ENCODE measurements at places on chromosomes 3 and 15. TPM values are rescaled to one million over a fixed set of nuclear protein-coding genes. Genes with fewer than 3 reads are reported as not detected.

Gene SIDT1
- not detected for total RNA-seq

DNA sequence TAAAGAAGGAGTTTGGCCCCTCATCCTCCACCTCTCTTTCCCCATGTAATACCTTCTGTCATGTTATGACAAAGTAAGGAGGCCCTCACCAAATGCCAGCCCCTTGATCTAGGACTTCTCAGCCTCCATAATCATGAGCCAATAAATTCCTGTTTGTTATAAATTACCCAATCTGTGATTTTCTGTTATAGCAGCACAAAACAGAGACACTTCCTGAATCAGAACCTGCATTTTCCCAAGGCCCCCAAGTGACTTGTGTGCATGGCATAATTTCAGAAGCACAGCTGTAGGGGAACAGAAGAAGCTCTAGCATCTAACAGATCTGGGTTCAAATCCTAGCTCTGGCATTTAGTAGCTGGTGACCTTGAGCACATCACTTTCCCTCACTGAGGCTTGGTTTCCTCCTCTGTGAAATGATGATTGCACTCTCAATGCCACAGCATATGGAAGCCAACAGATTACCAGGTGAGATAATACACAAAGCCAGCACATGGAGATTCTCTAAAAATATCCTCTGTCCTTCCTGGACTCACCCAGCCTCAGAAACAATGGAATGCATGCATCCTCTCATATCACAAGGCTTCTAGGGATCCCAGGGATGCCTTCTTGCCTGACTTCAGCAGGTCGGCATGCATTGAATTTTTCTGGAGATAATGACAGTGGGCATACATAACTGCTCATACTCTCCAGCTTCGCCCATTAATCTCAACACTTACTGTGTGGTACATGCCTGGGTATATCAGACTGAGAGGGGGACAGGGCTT lies 26.3 kb downstream of the TLNRD1 start:
- DNase-seq, result peak; percentile 12
- peaks cover 16% of the 10 kb centered on the region for H3K4me1 ChIP-seq
- H3K27ac ChIP-seq, result no peak overlapping the region
- H3K4me3 ChIP-seq, result no peak overlapping the region
- no peaks in the 10 kb centered on the region for H3K27me3 ChIP-seq

Gene TRIM42
- total RNA-seq, result not detected

GRCh38 chr3:9549600-9549999 lies 4.0 kb downstream of the LHFPL4 start:
- H3K27ac ChIP-seq, result no peak overlapping the region
- H3K36me3 ChIP-seq, result no peaks in the 10 kb centered on the region
- H3K4me1 ChIP-seq, result no peaks in the 10 kb centered on the region
- peaks cover 16% of the 10 kb centered on the region for H3K27me3 ChIP-seq

- H3K4me3 ChIP-seq, result no peak overlapping the region
- H3K27me3 ChIP-seq, result no peaks in the 10 kb centered on the region
- no peaks in the 10 kb centered on the region for H3K4me1 ChIP-seq
- no peak overlapping the region for H3K27ac ChIP-seq
Observed at GRCh38 chr3:145698250-145698649, 462.7 kb downstream of the PLOD2 start.

GRCh38 chr15:36284911-36285310 lies 294.5 kb upstream of the CDIN1 start:
- DNase-seq, result no peak
- H3K27me3 ChIP-seq, result no peaks in the 10 kb centered on the region

Gene BNIP2
- 73.1 TPM for total RNA-seq

GRCh38 chr15:28014623-28015200 lies 84.4 kb downstream of the OCA2 start:
- H3K27ac ChIP-seq, result no peak overlapping the region
- H3K27me3 ChIP-seq, result no peaks in the 10 kb centered on the region
- H3K36me3 ChIP-seq, result no peaks in the 10 kb centered on the region
- H3K4me3 ChIP-seq, result no peak overlapping the region

GRCh38 chr3:87318617-87319021 lies 42.2 kb upstream of the POU1F1 start:
- H3K36me3 ChIP-seq, result no peaks in the 10 kb centered on the region
- no peaks in the 10 kb centered on the region for H3K27me3 ChIP-seq

- no peak overlapping the region for H3K4me3 ChIP-seq
- H3K36me3 ChIP-seq, result no peaks in the 10 kb centered on the region
- DNase-seq, result no peak
- no peaks in the 10 kb centered on the region for H3K27me3 ChIP-seq
- H3K4me1 ChIP-seq, result no peaks in the 10 kb centered on the region
Observed at GRCh38 chr3:43910750-43911149, 220.0 kb downstream of the ABHD5 start.

- H3K36me3 ChIP-seq, result peaks cover 12% of the 10 kb centered on the region
- no peaks in the 10 kb centered on the region for H3K27me3 ChIP-seq
- no peak overlapping the region for H3K4me3 ChIP-seq
- no peak overlapping the region for H3K27ac ChIP-seq
Observed at GRCh38 chr3:112531358-112531781, 30.4 kb downstream of the ATG3 start.

GRCh38 chr3:156957715-156958114 lies 131.6 kb downstream of the LEKR1 start:
- no peaks in the 10 kb centered on the region for H3K4me1 ChIP-seq
- DNase-seq, result no peak
- no peaks in the 10 kb centered on the region for H3K27me3 ChIP-seq
- no peak overlapping the region for H3K4me3 ChIP-seq

DNA sequence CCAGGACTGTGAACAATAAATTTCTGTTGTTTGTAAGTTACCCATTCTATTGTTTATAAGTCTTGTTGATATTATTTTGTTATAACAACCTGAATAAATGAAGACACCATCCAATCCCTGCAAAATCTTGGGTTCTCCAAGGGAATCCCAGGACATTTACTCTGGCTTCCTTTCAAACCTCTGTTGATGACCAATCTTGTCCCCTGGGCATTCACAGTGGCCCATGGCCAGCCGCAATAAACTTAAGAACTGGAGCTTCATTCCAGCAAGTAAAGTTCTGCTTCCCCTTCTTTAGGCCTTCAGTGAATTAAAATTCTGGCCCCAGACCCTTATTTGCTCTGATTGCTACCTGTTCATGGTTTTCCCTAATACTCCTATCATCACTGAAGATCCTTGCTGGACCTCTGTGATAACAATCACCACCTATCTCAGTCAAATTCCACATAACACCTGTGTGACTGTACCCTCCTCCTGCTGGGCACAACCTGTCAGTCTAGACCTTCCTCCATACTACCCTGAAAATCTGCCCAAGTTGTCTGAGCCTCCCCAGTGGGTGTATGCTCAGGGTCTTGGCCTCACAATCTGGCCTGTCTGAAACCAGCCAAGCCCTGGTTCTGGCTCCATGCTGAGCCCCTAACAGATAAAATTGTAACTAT lies 153.1 kb downstream of the SEMA6D start:
- H3K27me3 ChIP-seq, result no peaks in the 10 kb centered on the region
- H3K4me3 ChIP-seq, result no peak overlapping the region
- no peak for DNase-seq
- peak overlapping the region; percentile 41 for H3K27ac ChIP-seq
- no peaks in the 10 kb centered on the region for H3K36me3 ChIP-seq
- peaks cover 9% of the 10 kb centered on the region for H3K4me1 ChIP-seq

GRCh38 chr15:88029696-88030095 lies 226.8 kb downstream of the NTRK3 start:
- no peak overlapping the region for H3K4me3 ChIP-seq
- H3K4me1 ChIP-seq, result peaks cover 5% of the 10 kb centered on the region
- DNase-seq, result peak; percentile 5
- no peak overlapping the region for H3K27ac ChIP-seq
- no peaks in the 10 kb centered on the region for H3K36me3 ChIP-seq

- peaks cover 28% of the 10 kb centered on the region for H3K4me1 ChIP-seq
- H3K27ac ChIP-seq, result peak overlapping the region; percentile 39
- no peaks in the 10 kb centered on the region for H3K36me3 ChIP-seq
- H3K27me3 ChIP-seq, result no peaks in the 10 kb centered on the region
Observed at GRCh38 chr3:25448750-25449692, 21.0 kb downstream of the RARB start.

Gene GRK7
- not detected for total RNA-seq

- H3K27me3 ChIP-seq, result no peaks in the 10 kb centered on the region
- peaks cover 10% of the 10 kb centered on the region for H3K4me1 ChIP-seq
- no peak for DNase-seq
- H3K27ac ChIP-seq, result no peak overlapping the region
- H3K36me3 ChIP-seq, result no peaks in the 10 kb centered on the region
Observed at GRCh38 chr3:52025453-52025852, 29.8 kb upstream of the RPL29 start.

GRCh38 chr3:125322166-125322565 lies 53.0 kb downstream of the ZNF148 start:
- peak; percentile 62 for DNase-seq
- no peaks in the 10 kb centered on the region for H3K27me3 ChIP-seq
- H3K4me3 ChIP-seq, result no peak overlapping the region
- H3K4me1 ChIP-seq, result no peaks in the 10 kb centered on the region

Gene SEMA3B
- 5.9 TPM for total RNA-seq

DNA sequence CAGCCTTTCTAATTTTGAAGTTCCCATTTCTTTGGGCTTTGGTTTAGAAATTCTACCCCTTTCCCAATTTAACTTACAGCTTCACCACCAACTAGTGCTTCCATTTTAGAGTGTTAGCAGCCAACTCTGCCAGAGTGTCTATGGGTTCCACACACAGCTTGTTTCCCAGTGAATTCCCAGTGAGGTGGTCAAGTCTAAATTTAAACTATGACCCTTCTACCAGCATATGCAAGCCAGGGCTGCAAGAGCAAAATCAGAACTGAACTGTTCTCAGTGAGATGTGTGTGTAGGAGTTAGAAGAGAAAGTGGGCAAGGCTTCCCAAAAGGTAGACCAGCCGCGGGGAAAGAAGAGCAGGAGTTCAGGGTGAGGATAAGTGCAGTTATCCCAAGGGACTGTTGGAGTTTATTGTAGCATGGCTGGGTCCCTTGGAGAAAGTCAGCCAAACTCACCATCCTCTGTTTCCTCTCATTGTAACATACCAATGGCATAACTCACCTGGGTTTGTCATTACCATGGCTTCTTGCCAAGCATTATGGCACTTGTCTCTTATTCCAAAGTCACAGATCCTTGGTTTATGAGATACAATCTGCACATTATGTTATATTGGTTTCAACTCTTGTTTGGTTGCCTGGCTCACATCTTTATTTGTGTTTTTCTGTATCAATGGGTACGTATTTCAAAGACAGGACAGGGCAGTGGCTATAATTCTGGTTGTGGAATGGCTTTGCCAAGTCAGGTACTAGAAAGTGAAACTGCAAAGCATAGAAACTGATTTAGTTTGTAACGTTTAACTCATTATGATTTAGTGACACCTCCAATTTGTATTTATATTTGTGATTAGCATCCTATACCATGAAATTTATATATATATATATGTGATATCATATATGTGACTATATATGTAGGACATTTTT lies 130.2 kb upstream of the UMPS start:
- no peak overlapping the region for H3K4me3 ChIP-seq
- H3K36me3 ChIP-seq, result no peaks in the 10 kb centered on the region
- DNase-seq, result peak; percentile 12
- peaks cover 8% of the 10 kb centered on the region for H3K4me1 ChIP-seq
- H3K27me3 ChIP-seq, result no peaks in the 10 kb centered on the region

Gene CD86
- not detected for total RNA-seq

GRCh38 chr15:86001200-86001599 lies 78.5 kb upstream of the AGBL1 start:
- DNase-seq, result peak; percentile 72
- no peak overlapping the region for H3K4me3 ChIP-seq
- no peak overlapping the region for H3K27ac ChIP-seq
- H3K27me3 ChIP-seq, result no peaks in the 10 kb centered on the region
- H3K4me1 ChIP-seq, result no peaks in the 10 kb centered on the region

Gene MYO5C
- total RNA-seq, result 4.5 TPM

Gene PLSCR5
- not detected for total RNA-seq

Gene ITIH1
- total RNA-seq, result not detected

GRCh38 chr3:188417271-188417696 lies 263.3 kb downstream of the LPP start:
- H3K36me3 ChIP-seq, result no peaks in the 10 kb centered on the region
- no peaks in the 10 kb centered on the region for H3K27me3 ChIP-seq
- H3K4me1 ChIP-seq, result peaks cover 19% of the 10 kb centered on the region
- H3K4me3 ChIP-seq, result no peak overlapping the region

GRCh38 chr15:80730387-80730786 lies 35.3 kb downstream of the ABHD17C start:
- no peak overlapping the region for H3K4me3 ChIP-seq
- no peaks in the 10 kb centered on the region for H3K36me3 ChIP-seq
- H3K27ac ChIP-seq, result no peak overlapping the region
- DNase-seq, result no peak
- H3K4me1 ChIP-seq, result no peaks in the 10 kb centered on the region

Gene TRAK1
- 52.3 TPM for total RNA-seq

Gene CHRM5
- total RNA-seq, result not detected

Gene DNAJA4
- total RNA-seq, result 0.14 TPM

Gene AP3B2
- 11.5 TPM for total RNA-seq

Gene CTXND1
- not detected for total RNA-seq

Gene PLCH1
- 0.65 TPM for total RNA-seq

Gene RABL3
- 16.8 TPM for total RNA-seq

- peaks cover 2% of the 10 kb centered on the region for H3K27me3 ChIP-seq
- no peaks in the 10 kb centered on the region for H3K4me1 ChIP-seq
- no peak for DNase-seq
- no peak overlapping the region for H3K4me3 ChIP-seq
- no peaks in the 10 kb centered on the region for H3K36me3 ChIP-seq
Observed at GRCh38 chr3:169755488-169755887, 9.4 kb downstream of the TERC start.

- peaks cover 12% of the 10 kb centered on the region for H3K27me3 ChIP-seq
- H3K36me3 ChIP-seq, result no peaks in the 10 kb centered on the region
- DNase-seq, result no peak
- H3K27ac ChIP-seq, result no peak overlapping the region
- no peaks in the 10 kb centered on the region for H3K4me1 ChIP-seq
Observed at GRCh38 chr3:126136428-126137220, 43.8 kb downstream of the ALDH1L1 start.

DNA sequence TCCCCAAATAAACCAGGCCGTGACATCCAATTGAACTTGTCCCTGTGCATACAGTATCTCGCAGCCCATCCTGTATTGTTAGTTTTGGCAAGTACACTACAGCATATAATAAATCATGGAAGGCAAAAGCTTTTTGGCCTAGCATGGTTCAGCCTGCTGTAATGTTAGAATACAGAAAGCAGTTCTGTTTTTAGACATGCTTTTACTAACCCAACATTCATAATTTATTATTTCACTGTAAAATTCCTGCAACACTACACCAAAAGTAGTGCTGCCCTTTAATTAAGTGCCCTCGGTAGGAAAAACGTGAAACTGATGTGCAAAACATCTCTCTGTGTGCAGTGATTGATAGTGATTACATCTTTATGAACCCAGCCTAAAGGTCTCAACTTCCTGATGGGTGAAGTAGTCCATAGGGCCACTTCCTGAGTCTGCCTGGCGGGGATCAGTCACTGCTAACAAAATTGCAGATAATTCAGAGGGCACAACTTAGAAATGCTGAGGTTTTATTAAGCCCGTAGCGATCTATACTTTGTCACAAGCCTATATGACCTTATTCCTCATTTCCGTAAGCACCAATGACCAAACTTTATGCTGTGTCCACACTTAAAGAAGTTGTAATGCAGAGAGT lies 227.8 kb downstream of the CDIN1 start:
- no peaks in the 10 kb centered on the region for H3K27me3 ChIP-seq
- H3K4me3 ChIP-seq, result no peak overlapping the region
- peak; percentile 16 for DNase-seq
- no peak overlapping the region for H3K27ac ChIP-seq
- peaks cover 2% of the 10 kb centered on the region for H3K4me1 ChIP-seq

Gene NAALADL2
- 3.3 TPM for total RNA-seq

Gene FBXW12
- not detected for total RNA-seq

Gene CCRL2
- 0.17 TPM for total RNA-seq

Gene ABCC5
- 52.0 TPM for total RNA-seq

- no peak overlapping the region for H3K4me3 ChIP-seq
- peaks cover 10% of the 10 kb centered on the region for H3K36me3 ChIP-seq
- peak overlapping the region; percentile 88 for H3K27ac ChIP-seq
- H3K27me3 ChIP-seq, result no peaks in the 10 kb centered on the region
Observed at GRCh38 chr15:101171954-101172353, 79.9 kb downstream of the CHSY1 start.
